ENCODE measurements at places on chromosomes 5 and 9.

DNA sequence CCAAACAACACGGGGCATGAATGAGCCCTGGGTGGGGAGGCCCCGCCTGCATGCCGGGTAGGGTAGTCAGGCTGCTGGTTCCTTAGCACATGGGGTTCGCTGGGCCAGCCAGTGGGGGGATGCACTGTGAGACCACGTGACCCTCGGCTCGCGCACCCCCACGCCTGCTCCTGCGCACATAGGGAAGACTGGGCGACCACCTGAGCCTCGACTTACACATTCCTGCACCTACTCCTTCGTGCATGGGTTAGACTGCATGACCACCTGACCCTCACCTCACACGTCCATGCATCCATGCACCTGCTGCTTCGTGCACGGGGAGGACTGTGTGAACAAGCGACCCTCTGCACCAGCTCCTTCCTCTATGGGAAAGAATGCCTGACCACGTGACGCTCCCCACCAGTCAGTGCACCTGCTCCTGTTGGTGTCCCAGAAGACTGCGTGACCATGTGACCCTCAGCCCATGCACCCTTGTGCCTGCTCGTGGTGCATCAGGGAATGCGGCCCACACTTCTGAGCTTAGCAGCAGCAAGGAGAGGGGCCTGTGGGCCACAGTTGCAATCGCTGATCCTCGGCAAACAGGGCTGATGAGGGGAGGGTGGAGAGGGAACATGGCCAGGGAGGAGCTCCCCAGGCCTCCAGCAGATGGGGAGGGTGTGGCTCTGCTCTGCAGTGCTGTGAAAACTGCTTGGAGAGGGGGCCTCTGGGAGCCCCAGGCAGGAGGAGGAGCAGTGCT, 18.1 kb downstream of the LPCAT1 start:
- no peak for DNase-seq
- H3K27ac ChIP-seq: no peak overlapping the region
- H3K4me1 ChIP-seq: no peaks in the 10 kb centered on the region
- peaks cover 18% of the 10 kb centered on the region for H3K36me3 ChIP-seq
- H3K27me3 ChIP-seq: no peaks in the 10 kb centered on the region

DNA sequence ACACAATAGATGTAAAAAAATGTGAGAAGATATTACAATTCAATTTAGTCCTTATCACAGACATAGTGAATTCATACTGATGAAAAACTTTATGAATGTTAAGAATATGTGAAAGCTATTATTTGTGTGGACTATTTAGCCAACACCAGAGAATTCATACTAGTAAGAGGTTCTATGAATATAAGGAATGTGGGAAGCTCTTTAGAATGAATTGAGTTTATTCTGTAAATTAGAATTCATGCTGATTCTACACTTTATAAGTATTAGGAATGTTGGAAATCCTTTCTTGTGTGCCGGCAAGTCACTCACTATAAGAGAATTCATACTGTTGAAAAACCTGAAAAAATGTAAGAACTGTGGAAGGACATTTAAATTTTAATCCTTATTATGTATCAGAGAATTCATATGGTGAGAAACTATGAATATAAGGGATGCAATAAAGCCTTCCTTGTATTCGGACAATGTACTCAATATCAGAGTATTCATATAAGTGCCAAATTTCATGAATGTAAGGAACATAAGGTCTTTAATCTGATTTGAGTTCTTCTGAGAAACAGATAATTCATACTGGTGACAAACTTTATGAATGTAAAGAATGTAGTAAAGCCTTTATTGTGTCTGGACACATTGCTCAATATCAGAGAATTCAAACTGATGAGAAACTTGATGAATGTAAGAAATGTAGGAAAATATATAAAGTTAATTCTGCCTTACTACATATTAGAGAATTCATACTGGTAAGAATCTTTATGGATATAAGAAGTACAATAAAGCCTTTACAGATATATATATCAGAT, 21.6 kb upstream of the PCDHA1 start:
- no peaks in the 10 kb centered on the region for H3K4me1 ChIP-seq
- H3K27ac ChIP-seq: no peak overlapping the region
- DNase-seq: no peak
- no peaks in the 10 kb centered on the region for H3K27me3 ChIP-seq
- H3K4me3 ChIP-seq: no peak overlapping the region
- no peaks in the 10 kb centered on the region for H3K36me3 ChIP-seq

DNA sequence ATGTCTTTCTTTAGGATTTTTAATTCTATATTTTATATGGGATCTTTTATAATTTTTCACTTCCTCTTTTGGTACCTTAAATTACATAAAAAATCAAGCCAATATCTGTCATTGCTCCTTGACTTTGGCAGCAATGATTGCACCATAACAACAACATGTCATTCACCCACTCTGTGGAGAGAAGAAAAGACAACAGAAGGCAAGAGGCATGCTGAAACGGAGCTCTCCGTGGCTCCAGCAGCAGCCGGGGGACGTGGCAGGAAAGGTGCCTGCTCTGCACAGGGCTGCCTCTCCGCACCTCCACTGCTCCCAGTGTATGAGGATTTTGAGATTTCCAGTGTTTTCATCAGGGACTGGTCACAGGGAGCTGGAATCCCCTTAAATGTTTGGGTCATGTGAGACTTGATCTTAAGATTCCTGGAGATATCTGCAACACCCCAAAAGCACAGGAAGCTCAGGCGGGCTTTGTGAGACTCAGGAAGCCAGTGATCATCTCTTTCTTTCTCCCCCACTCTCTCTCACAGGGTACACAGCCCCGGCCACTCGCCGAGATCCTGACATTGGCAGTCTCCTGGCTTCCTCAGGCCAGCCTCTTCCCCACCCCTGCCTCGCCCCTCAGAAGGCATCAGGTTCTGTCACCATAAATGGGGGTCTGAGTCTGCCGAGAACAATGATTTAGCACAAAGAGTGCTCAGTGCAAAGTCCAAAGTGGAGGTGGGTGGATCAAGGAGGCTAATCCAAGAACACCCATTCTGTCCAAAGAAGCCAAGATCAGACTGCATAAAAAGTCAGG, 74.6 kb downstream of the ACTL7B start:
- peaks cover 9% of the 10 kb centered on the region for H3K4me1 ChIP-seq
- H3K4me3 ChIP-seq: no peak overlapping the region
- H3K27me3 ChIP-seq: no peaks in the 10 kb centered on the region
- DNase-seq: no peak

DNA sequence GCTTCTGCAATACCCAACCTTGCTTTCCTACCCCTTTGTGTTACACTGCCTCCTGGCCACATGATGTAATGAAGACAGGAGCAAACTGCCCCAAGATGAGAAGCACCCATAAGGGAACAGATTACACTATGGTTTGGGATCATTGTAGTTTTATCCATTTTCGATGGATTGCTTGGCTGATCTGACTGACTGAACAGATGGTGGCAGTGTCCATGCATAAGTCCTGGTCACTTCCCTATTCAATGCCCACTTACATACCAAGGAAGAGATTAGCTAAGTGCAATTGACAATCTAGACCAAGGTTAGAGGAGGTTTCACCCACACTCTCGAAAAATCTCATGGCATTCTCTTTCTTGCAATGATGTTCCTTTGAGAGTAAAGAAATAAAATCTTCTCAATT, 319.9 kb downstream of the RAB3C start:
- H3K4me3 ChIP-seq: no peak overlapping the region
- H3K36me3 ChIP-seq: no peaks in the 10 kb centered on the region
- H3K27ac ChIP-seq: no peak overlapping the region
- H3K27me3 ChIP-seq: no peaks in the 10 kb centered on the region
- peak; percentile 2 for DNase-seq
- H3K4me1 ChIP-seq: no peaks in the 10 kb centered on the region

- H3K36me3 ChIP-seq: no peaks in the 10 kb centered on the region
- peaks cover 26% of the 10 kb centered on the region for H3K4me1 ChIP-seq
- no peak overlapping the region for H3K4me3 ChIP-seq
- H3K27ac ChIP-seq: no peak overlapping the region
These were observed 409.5 kb downstream of the ARHGEF28 start for GRCh38 chr5:74035521-74035937.

DNA sequence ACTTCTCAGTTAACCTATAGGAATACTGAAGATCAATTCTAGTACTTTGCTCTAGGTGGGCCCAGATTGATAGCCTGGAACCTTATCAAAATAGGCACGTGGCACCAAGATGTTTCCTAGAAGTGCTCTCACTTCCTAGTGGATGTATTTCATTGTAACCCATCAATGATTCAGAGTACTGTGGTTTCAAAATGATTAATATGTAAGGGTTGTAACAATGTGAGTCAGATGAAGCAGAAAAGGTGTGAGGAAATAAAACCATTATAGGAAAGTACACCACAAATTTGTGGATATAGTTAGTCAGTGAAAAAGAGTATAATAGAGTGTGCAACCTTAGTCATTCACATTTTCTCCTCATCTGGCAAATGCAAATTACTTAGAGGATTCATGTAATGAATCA, 177.3 kb upstream of the FST start:
- H3K4me1 ChIP-seq: no peaks in the 10 kb centered on the region
- H3K27ac ChIP-seq: no peak overlapping the region
- peak; percentile 51 for DNase-seq
- no peak overlapping the region for H3K4me3 ChIP-seq
- H3K27me3 ChIP-seq: no peaks in the 10 kb centered on the region

GRCh38 chr5:33969572-33970452, 14.7 kb downstream of the SLC45A2 start:
- H3K27me3 ChIP-seq: no peaks in the 10 kb centered on the region
- H3K4me1 ChIP-seq: peaks cover 4% of the 10 kb centered on the region
- DNase-seq: peak; percentile 74
- no peak overlapping the region for H3K27ac ChIP-seq

DNA sequence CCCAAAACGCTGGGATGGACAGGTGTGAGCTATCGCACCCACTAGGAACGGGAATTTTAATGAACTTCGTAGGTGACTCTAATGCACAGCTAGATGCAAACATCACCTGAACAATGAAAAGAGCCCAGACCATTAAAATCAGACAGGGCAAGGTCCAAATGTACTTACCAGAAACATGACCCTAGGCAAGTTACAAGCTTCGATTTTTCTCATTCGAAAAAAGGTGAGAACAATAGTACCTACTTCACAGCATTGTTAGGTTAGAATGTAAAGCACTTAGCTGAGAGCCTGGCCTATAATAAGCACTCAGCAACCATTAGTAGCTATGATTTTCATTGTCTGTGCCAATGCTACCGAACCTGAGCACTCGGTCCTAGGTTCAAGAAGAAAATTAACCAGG, 5.8 kb upstream of the KLHL3 start:
- DNase-seq: no peak
- H3K36me3 ChIP-seq: no peaks in the 10 kb centered on the region
- H3K4me1 ChIP-seq: peaks cover 14% of the 10 kb centered on the region
- H3K4me3 ChIP-seq: no peak overlapping the region
- no peaks in the 10 kb centered on the region for H3K27me3 ChIP-seq
- H3K27ac ChIP-seq: no peak overlapping the region

DNA sequence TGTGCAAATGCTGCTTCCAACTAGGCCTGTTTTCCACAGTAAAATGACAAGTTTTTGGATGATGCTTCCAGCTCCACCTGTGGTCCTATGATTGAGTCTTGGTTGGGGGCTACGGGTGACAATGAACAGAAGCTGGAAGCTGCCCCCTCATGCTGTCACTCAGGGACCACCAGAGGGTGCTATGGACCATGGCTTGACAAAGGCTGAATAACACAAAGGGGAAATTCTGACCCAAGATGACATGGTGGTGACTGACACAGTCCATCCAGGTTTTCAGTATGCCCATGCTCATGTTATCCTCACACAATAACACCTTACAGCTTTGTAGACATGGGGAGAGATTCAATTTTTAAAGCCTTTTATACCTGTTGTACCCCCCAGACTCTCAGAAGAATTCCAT, 23.9 kb upstream of the SAP30L start:
- H3K4me1 ChIP-seq: no peaks in the 10 kb centered on the region
- no peak overlapping the region for H3K4me3 ChIP-seq
- no peaks in the 10 kb centered on the region for H3K27me3 ChIP-seq

DNA sequence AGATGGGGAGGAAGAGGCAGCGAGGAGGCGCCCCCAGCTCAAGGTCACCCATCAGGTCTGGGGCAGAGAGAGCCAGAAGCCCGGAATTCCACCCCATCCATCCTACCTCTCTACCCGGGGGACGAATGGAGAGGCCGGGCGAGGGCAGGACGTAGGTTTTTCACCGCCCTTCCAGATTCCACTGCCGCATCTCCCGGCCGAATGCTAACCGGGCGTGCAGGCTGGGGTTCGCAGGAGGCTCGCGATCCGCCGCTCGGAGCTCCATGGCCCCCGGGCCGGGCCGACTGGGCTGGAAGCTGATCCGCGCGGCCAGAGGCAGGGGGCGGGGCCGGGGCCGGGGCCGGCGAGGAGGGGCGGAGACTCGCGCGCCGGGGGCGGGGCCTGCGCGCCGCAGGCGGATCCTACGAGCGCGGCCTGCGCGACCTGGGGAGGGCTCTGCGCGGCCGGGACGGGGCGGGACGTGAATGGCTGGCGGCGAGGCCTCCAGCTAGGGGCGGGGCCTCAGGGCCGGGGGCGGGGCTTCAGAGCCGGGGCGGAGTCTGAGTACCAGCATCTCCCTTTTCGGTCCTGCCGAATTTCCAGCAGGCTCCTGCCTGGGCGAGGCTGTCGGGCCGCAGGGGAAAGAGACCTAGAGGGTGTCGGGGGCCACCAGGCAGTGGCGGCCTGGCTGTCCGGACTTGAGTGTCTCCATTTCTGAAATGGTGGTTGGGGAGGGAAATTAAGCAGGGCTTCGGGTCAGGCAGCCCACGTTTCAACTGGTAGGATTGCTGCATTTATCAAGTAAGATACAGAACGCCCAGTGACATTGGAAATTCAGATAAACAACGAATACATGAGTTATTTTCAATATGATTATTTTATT, at the start of gene ST6GALNAC4:
Gene ST6GALNAC4, minus strand, starts transcription at position 322 of the 862 bp plus-strand sequence. CDS start 622 bp downstream, outside the sequence.
- H3K4me1 ChIP-seq: peaks cover 39% of the 10 kb centered on the region
- no peak within 1 kb of the TSS for H3K27ac ChIP-seq
- peak within 1 kb of the TSS; percentile 80 for H3K4me3 ChIP-seq

GRCh38 chr5:128870373-128870772, 94.9 kb upstream of the SLC27A6 start:
- H3K4me3 ChIP-seq: no peak overlapping the region
- H3K36me3 ChIP-seq: no peaks in the 10 kb centered on the region
- no peak for DNase-seq
- no peak overlapping the region for H3K27ac ChIP-seq

DNA sequence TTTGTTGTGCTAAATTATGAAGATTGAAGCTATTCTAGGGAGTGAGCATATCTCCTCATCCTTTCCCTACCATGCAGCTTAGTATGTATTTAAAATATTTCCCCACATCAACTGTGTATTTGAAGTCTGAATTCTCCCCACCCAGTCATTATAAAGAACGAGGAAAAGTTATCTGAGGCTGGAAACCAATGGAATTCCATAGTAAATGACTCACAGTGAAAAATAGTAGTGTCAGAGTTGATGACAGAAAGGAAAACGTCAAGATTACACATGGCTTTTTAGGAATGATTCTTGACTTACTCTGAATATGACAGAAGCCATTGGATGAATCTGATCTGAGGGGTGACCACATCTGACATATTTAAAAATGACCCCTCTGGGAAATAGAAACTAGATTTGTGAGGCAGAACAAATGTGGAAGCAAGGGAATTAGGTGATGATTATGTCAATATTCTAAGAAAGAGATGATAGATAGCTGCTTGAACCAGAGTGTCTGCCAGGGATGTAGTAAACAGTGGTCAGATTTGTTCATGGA, 1768.9 kb upstream of the CDH9 start:
- H3K4me1 ChIP-seq: peaks cover 7% of the 10 kb centered on the region
- H3K27me3 ChIP-seq: no peaks in the 10 kb centered on the region
- H3K27ac ChIP-seq: no peak overlapping the region
- H3K36me3 ChIP-seq: no peaks in the 10 kb centered on the region
